AG08395 (cell line): ENCODE measurements at places on chromosomes 1 and 21.

GRCh38 chr1:178774263-178774662 is 49.2 kb downstream of the RALGPS2 start:
- DNase-seq = no peak

DNA sequence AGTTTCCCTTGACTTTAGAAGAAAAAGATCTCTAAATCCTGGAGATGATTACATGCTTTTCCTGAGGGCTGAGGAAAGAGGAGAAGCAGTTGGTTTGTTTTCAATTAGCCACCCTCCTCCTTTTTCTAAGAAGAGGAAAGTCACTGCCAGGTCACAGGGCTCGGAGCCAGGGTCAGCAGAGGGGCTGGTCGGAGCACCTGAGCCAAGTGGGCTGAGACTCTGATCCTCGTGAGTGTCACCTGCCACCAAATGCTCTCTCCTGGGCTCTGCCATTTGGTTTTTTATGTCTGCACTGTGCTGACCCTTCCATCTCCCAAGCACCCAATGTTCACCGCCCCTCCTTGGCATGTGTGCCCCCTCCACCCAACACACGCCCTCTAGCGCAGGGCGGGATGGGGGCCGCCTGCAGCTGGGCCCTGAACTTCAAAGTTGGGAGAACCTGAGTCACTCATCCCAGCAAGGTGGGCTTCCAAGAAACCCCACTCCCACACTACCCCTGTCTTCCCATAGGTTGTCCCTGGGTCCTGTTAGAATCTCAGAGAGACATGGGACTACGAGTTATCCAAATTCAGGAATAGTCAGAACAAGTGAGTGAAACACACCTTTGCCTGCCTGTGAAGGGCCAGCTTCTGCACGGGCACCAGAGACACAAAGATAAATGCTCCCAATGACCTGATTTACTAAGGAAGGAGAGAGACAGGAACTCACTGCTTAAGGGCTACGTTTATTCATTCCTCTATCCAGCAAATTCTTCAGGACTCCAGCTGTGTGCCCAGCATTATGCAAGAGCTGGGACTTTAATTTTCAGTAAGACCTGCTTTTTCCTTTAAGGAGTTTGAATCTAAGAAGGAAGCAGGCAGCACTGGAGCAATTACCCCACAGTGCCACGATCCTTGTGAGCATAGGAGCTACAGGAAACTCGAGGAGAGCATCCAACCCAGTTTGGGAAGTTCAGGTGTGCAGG is 127.5 kb downstream of the RHOU start:
- DNase-seq = no peak

GRCh38 chr21:25501996-25502665 is 105.2 kb downstream of the MRPL39 start:
- DNase-seq = no peak

GRCh38 chr1:7120863-7121621 is 335.8 kb downstream of the CAMTA1 start:
- no peak for DNase-seq

DNA sequence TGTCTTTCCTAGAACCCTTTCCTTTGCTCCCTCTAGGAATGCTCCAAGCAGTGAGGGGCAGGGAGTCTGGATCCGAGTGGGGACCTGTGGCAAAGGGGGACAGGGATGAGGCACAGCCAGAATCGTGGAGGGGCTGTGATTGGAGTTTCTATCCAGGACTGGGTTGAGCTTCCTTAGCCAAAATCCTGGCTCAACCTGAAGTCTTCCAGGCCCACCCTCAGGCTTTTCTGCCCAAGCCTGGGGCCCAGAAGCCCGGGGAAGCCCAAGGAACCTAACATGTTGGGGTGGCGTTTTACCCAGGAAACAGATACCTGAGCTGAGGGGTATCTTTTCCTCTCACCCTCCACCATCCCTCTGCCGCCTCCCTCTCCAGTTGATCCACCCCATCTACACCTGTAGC is 5.4 kb downstream of the MYOG start:
- no peak for DNase-seq

DNA sequence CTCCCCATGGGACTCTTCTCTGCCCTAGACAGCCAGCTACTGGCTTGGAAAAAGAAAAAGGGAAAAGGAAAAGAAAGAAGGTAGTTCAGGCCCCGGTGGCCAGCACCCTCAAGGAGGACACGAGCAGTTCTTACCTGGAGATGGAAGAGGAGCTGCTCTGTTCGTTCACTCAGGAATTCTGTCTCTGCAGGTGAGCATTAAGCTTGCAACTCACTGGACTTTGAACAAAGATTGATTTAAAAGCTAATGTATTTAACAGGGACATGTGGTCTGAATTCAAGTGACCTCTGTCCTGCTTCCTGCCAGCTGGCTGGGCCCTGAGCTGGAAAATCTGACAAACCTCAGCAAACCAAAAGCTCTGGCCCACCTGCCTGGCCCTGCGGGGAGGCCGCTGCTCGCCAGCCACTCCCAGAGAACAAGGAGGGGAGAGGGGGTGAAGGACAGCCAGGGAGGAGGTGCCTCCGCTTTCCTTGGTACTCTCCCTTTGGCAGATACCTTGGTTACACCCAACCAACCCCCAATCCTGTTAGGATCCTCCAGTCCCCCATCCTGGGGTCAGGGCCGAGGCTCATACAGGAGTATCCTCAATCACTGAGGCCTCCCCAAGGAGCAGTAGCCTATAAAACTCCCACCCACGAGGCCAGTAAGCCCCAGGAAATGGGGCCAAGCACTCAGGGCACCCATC is at the start of gene PDZK1:
Gene PDZK1, minus strand, starts transcription at position 186 of the 685 bp plus-strand sequence. CDS start 19,347 bp downstream, outside the sequence.
- no peak for DNase-seq

DNA sequence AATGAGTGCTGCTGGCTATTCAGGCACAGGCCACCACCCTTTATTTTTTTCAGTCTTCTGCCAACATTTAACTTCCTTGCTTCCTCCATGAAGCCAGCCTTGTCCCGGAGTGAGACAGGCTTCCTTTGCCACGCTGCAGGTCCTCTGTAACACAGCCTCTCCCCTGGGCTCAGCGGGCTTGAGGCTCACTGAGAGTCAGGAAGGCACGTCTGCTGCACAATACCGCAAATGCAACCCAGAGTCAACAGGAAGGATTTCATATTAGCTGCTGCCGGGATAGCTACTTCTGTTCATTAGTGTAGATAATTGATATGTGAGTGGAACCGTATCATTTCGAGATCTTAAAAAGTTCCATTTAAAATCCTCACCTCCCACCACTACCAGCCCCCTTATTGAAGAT is 22.5 kb downstream of the MYOG start:
- DNase-seq = no peak

DNA sequence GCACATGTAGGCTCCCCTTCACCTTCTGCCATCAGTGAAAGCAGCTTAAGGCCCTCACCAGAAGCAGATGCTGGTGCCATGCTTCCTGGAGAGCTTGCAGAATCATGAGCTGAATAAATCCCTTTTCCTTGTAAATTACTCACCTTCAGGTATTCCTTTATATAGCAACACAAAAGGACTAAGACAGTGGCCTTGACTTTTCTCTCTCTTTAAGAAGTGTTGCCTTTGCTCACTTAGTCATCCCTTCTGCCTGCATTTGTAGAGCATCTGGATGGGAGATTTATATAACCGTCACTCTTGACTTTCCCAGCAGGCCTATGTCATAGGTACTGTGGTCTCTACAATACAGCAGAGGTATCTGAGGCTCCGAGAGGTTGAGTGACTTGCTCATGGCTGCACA is 3.7 kb downstream of the PCSK9 start:
- no peak for DNase-seq

- DNase-seq = peak; percentile 26
These were observed 59.6 kb upstream of the ST6GALNAC5 start for GRCh38 chr1:76807543-76808260.

GRCh38 chr1:183834568-183834967 is 29.6 kb downstream of the RGL1 start:
- no peak for DNase-seq

GRCh38 chr1:82542141-82542540 is 741.4 kb downstream of the ADGRL2 start:
- no peak for DNase-seq

- DNase-seq = peak; percentile 52
These were observed 869 bp downstream of the NAV1 start for GRCh38 chr1:201539561-201540431.

- DNase-seq = no peak
These were observed 139.8 kb downstream of the SPATA17 start for GRCh38 chr1:217770918-217771317.

- no peak for DNase-seq
These were observed 147.4 kb upstream of the ZRANB2 start for GRCh38 chr1:71228241-71228640.

DNA sequence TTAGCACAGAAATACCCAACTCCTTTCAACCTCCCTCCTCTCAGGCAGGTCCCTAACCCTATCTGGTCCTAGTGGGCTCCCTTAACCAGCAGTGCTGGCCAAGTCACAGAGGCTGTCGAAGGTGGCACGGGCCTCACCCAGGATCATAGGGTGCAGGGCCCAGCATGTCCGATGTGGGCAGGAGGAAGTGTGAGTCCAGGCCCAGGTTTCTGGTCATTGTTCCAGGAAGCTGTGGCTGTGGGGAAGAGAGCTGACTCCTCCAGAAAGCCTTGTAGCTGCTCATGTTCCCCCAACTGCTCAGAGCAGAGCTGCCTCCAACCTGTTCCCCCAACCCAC is 2.4 kb downstream of the CCDC17 start:
- no peak for DNase-seq

DNA sequence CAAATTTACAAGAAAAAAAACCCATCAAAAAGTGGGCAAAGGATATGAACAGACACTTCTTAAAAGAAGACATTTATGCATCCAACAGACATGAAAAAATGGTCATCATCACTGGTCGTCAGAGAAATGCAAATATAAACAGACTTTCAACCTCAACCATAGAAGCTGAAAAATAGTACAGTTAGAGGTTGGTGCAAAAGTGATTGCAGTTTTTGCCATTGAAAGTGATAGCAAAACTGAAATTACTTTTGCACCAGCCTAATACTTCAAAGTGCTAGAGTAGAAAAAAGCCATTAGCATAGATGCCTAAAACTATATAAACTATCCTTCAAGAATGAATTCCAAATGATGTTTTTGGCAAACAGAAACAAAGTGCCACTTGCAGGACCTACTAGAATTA is 365.8 kb upstream of the DPYD start:
- no peak for DNase-seq

DNA sequence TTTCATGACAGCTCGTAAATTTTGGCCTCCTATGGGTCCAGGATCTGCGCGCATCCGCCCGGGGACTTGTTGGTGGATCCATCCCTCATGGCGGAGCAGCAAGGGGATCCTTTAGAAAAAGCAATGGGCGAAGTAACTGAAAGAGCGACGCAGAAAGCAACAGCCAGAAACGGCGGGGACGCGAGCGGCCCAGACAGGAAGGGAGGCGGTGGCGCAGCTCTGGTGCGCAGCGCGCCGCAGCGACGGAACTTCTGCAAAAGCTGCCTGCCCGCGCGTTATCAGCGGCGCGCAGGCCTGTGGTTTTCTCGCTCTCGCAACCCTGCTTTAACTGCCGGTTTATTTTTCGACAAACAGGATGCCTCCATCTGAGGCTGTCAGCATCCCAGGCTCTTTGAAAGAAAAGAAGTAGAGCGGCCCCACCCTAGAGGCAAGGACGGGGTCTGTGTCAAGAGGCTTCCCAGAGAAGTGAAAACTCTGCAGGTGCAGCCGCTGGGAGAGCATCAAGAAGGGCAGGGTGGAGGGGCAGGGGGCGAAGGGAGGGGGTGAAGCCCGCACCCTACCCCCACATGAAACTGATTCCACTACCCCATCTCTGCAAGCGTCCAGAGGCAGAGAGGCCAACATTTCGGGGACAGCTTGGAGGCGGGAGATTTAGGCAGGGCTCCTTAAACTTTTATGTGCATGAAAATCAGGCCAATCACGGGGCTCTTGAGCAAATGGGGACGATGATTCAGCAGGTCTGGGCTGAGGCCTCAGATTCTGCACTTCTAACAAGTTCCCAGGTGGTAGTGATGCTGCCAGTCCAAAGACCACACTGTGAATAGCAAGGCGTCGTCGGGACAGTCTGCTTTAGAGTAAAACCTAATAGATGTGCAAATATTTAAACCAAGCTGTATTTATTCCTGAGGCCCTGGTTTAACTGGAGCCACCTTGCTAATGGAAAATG is 22.2 kb downstream of the RUNX1 start:
- DNase-seq = peak; percentile 16

DNA sequence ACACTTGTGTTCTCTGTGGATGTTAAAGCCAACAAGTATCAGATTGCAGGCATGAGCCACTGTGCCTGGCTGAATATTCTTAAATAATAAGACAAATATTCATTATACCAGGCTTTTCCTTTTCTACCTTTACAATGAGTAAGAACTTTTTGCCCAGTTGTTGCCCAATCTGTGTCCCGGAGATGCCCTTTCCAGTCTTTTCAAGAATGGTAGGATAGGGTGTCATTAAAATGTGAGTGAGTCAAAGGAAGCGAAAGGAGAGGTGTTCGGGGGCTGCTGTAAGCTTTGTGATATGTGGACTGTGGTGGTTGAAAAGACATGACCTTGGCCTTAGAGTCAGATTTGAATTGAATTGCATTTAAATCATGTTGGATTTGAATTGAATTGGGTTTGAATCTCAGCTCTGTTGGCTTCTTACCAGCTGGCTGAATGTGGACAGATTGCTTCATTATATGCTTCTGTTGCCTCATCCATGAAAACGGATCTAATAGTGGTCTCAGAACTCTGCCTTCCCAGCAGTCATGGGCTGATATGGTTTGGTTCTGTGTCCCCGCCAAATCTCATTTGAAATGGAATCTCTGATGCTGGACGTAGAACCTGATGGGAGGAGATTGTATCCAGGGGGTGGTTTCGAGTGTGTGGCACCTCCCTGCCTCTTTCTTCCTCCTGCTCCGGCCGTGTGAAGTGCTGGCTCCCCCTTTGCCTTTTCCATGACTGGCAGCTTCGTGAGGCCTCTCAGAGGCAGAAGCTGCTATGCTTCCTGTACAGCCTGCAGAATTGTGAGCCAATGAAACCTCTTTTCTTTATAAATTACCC is 22.7 kb upstream of the AADACL3 start:
- DNase-seq = no peak

DNA sequence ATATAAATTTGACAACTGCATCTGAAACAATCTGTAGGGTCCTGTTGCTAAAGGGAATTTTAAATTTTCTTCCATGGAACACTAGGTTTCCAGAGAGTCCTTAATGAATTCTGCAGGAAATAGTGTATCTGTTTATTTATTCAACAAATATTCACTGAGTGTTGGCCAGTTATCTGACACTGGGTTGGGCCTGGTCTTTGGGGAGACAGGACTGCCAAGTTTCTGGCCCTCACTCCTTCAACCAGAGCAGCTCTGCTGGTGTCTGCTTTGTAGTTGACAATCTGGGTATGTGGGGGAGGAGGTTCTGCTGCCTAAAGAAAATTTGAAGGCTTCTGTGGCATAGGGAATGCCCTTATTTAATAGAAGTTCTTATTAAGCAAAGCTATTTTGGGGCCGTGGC is 26.1 kb upstream of the HUNK start:
- no peak for DNase-seq

GRCh38 chr1:166273618-166274017 is 106.8 kb upstream of the FAM78B start:
- no peak for DNase-seq

DNA sequence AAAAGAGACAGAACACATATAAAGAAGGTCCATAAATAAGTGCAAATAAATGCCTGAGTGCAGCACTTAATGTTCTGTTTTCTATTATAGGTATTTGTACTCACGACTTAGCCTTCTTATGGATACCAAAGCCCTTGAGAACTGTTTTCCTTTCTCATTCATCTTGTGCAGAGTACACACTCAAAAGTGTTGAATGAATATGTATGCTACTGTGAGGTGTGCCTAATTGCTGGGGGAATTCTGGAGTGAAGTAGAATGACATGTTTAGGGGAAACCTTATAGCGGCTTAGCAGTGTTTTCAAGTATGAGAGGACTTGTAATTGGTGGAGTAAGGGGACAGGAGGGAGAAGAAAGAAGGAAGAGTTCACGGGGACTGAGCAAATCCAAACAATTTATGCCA is 157.6 kb downstream of the CACNA1E start:
- DNase-seq = no peak

- DNase-seq = no peak
These were observed 38.3 kb upstream of the CD46 start for GRCh38 chr1:207713529-207713928.
